ENCODE measurements at places on chromosomes 11 and 22. TPM values are rescaled to one million over a fixed set of nuclear protein-coding genes. Genes with fewer than 3 reads are reported as not detected.
A peak's percentile ranks its signal among the peaks of the same experiment; 100 is the strongest.

MS4A15 gene
- not detected for polyA plus RNA-seq

C11orf24 gene
- polyA plus RNA-seq: 22.3 TPM

CDCA5 gene
- 3.5 TPM for polyA plus RNA-seq

- no peak for DNase-seq
- H3K4me3 ChIP-seq: no peak overlapping the region
- H3K4me1 ChIP-seq: no peaks in the 10 kb centered on the region
Observed at GRCh38 chr11:62280452-62280851, 10.5 kb downstream of the SCGB2A2 start.

DNA sequence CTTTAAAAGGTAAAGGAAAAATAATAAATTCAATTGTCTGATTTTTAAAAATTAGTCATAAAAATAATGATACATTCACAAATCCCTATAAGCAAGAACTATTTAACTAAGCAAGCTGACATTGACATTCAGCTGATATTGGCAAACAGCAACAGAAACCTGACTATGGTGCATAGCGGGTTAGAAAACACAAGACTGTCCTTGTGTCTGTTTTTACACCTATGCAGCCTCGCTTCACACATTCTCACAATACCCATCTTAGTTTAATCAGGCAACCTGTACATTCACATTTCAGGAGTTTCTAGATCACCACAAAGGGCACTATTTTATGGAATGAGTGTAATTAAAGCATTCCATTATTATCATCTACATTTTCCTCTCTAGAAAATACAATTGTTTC, 737.1 kb downstream of the KCNA4 start:
- no peaks in the 10 kb centered on the region for H3K4me1 ChIP-seq
- no peaks in the 10 kb centered on the region for H3K27me3 ChIP-seq
- H3K27ac ChIP-seq: no peak overlapping the region
- DNase-seq: no peak
- no peaks in the 10 kb centered on the region for H3K36me3 ChIP-seq
- H3K4me3 ChIP-seq: no peak overlapping the region

DNA sequence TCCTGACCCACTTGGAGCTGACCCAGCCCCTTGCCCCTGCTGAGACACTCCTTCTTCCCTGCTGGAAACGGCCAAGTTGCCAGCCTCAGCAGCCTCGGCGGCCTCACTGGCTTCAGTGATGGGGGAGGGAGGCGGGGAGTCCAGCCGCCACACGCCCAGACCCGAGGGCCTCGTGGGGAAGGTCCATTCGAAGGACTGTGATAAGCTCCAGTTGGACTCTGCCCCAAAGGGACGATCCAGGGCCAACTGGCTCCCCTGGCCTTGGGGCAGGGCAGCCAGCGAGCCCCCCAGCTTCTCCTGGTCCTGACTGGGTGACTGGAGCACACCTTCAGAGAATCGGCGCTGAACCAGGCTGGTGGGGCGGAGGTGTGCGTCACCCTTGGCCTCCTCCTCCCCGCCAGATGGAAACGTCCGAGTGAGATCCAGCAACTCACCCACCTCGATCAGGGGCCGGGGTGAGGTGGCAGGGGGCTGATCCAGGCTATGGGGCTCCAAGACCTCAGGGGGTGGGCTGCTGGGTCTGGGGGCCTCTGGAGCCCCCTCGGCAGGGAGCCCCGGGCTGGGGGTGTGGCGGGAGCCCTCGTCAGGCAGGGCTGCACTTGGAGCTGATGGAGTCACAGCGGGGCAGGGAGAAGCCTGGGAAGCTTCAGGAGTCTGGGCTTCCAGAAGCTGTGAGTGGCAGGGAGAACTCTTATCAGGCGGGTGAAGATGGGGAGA, 11.5 kb downstream of the TNKS1BP1 start:
- H3K4me1 ChIP-seq: peaks cover 100% of the 10 kb centered on the region
- H3K27ac ChIP-seq: peak overlapping the region; percentile 90
- peaks cover 85% of the 10 kb centered on the region for H3K36me3 ChIP-seq
- H3K4me3 ChIP-seq: no peak overlapping the region
- peak; percentile 64 for DNase-seq
- H3K27me3 ChIP-seq: no peaks in the 10 kb centered on the region

GRCh38 chr11:117610045-117610444, 187.0 kb downstream of the DSCAML1 start:
- no peak overlapping the region for H3K4me3 ChIP-seq
- H3K4me1 ChIP-seq: no peaks in the 10 kb centered on the region
- no peak overlapping the region for H3K27ac ChIP-seq
- peaks cover 50% of the 10 kb centered on the region for H3K27me3 ChIP-seq

DNA sequence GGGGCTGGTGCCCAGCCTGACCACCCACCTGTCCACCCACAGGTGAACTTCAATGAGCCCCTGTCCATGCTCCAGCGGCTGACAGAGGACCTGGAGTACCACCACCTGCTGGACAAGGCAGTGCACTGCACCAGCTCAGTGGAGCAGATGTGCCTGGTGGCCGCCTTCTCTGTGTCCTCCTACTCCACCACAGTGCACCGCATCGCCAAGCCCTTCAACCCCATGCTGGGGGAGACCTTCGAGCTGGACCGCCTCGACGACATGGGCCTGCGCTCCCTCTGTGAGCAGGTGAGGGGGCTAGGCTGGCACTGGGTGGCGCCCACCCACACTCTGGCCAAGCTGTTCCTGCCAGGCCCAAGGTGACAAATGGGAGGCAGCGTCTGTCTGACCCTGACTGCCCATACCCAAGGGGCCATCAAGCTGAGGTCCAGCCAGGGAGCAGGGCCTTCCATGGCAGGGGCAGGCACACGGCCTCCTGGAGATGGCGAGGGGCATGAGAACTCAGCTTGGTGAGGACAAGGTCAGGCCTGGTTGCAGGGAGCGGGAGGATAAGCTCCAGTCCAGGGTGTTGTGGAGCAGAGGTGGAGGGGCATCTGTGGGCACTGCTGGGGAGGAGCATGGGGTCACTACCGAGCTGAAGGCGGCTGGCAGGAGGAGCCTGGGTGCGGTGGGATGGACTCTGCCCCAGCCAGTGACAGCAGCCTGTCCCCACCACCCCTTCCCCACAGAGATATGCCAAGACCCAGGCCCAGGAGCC, 77.7 kb downstream of the MORC2 start:
- peak; percentile 57 for DNase-seq
- no peak overlapping the region for H3K27ac ChIP-seq
- peaks cover 73% of the 10 kb centered on the region for H3K36me3 ChIP-seq
- H3K4me3 ChIP-seq: no peak overlapping the region
- H3K27me3 ChIP-seq: no peaks in the 10 kb centered on the region

GRCh38 chr22:44381761-44382115, 69.0 kb upstream of the SHISAL1 start:
- no peaks in the 10 kb centered on the region for H3K27me3 ChIP-seq
- H3K36me3 ChIP-seq: no peaks in the 10 kb centered on the region
- no peak overlapping the region for H3K4me3 ChIP-seq
- peaks cover 9% of the 10 kb centered on the region for H3K4me1 ChIP-seq
- DNase-seq: no peak

DNA sequence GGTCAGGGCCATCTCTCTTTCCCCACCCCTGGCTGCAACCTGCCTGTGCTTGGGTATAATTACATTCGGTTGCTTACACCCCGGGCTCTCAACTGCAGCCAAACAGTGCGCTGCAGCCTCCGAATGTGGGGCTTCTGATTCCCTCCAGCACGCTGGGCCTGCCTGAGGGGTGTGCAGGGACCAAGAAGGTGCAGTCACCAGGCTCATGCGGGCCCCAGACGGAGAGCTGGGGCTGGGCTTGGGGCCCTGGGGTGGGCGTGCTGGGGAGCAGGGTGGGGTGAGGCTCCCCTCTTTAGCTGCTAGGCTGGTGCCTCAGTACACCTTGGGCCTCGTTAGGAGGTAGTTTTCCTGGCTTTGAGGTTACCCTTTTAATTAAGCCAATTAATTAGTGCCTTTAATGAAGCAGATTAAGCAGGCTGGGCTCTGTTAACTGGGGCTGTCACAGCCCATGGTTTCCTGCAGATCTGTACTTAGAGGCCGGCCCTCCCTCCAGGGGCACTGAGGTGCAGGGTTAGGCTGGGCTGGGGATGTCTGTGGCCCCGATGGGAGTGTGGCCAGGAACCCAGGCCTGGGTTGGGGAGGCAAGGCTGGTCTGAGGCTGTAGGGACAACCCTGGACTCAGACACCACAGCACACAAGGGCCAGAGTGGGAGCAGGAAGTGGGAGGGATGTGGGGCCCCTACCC, 17.3 kb downstream of the FLRT1 start:
- no peak overlapping the region for H3K4me3 ChIP-seq
- no peaks in the 10 kb centered on the region for H3K4me1 ChIP-seq
- no peak for DNase-seq
- no peaks in the 10 kb centered on the region for H3K36me3 ChIP-seq
- no peaks in the 10 kb centered on the region for H3K27me3 ChIP-seq

DNA sequence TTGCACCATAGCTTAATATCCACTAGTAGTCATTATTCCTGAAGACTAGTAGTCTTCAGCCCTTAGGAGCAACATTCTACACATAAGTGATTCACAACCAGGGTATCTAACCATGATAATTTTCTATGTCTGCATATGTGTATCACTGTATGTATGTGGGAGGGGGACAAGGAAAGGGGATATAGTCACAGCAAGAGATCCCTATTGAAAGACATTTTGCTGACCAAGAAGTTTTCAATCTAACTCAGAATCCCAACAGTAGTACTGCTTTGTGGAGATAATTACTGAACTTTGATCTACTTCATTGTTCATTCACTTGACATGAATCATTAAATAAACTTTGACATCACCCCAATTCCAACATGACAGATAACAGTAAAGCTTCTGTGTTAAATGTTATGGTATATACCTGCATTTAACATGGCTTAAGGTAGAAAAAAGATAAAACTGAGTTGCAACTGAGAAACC, 10.3 kb downstream of the PIK3C2A start:
- no peaks in the 10 kb centered on the region for H3K4me1 ChIP-seq
- peaks cover 6% of the 10 kb centered on the region for H3K36me3 ChIP-seq
- H3K27me3 ChIP-seq: no peaks in the 10 kb centered on the region
- peak overlapping the region; percentile 31 for H3K27ac ChIP-seq
- no peak overlapping the region for H3K4me3 ChIP-seq
- DNase-seq: no peak

Measured in stomach (tissue), 19 donors.